ENCODE measurements at places on chromosomes 4 and X.

- DNase-seq, result no peak
Measured at GRCh38 chr4:82852751-82853285, 38.1 kb downstream of the SEC31A start.

DNA sequence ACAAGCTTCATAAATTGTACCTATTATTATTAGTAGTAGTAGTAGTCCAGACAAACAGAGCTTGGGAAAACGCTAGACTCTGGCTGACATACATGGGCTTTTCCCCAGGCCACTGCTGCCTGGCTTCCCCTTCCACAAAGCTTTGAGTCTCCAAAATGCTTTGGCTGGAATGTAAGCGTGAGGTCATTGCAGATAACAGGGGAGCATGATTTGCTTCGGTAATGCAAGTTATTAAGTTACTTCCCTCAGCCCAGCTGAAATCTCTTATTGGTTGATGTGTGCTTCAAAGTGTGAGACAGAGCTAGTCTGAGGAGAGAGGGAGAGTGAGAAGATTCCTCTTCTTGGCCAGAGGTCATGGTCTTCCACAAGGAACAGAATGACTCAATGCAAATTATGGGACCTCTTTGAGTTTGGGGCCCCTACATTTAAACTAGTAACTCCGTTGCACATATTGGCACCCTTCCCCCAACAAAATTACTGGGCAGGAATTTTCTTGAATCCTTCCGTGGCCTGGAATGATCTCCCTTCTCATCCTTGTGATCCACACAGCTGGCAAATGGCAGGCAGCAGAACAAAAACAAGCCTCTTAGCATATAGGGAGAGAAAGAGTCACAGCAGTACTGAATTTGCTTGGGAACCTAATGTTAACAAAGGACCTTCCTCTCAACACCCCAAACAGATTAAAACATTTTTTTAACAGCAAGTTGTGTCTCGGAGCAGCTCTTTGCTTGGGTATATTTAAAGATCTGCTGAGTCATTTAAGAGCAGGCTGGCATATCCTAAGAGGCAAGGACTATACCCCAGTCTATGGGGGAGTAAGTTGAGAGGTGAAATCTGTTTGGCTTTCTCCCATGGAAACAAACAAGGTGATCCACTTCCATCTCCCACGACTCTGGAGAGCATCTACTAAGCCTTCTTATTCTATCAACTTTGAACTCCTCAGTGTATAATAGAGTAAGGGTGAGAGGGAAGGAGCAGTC lies 19.9 kb downstream of the AR start:
- DNase-seq, result peak; percentile 4

DNA sequence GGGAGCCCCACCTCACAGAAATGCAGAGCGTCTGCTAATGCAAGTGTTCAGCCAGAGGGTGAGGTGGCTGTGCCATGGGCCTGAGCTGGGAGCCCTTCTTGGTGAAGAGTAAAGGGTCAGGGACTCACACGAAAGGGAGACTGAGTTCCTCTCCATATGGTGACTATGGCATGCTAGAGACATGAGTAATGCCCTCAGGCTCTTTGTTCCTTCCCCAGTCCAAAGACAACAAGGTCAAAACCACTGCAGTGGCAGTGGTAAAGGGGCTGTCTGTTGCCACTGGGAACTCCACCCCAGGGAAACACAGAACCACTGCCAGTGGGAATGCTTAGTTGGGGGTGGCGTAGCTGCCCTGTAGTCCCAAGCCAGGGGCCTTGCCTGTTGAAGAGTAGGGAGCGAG lies 22.4 kb downstream of the RAB40AL start:
- no peak for DNase-seq

GRCh38 chrX:1876041-1876440 lies 261.2 kb downstream of the ASMT start:
- DNase-seq, result no peak

- no peak for DNase-seq
Measured at GRCh38 chr4:8171266-8171665, 12.7 kb upstream of the ABLIM2 start.

GRCh38 chr4:148118633-148119032 lies 323.6 kb downstream of the NR3C2 start:
- no peak for DNase-seq

DNA sequence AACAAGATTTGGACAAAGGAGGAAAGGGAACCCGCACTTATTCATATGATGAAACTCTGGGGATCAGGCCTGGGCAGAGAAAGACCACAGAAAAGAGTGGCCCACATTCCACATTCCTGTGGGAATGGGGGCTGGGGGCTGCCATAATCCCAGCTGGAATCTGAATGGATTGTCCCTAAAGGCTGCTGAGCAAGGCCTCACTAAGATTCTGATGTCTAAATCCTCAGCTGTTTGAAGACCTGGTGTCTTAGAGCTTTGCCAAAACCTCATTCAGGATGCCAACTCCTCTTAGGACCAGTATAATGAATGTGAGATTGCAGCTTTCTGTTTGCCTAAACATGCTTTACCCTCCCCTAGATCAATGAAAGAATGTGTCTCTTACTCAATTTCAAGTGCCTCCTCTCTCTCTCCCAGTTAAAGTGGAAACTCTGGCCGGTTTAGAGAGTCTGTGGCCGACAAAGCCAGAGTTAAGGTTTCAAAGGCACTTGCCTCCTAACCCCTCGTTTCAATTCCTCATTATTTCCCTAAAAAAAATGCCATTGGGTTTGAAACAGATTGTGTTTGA lies 33.3 kb upstream of the GPC4 start:
- DNase-seq, result no peak

- DNase-seq, result no peak
Measured at GRCh38 chr4:108384544-108384943, 215.8 kb upstream of the LEF1 start.

- DNase-seq, result no peak
Measured at GRCh38 chr4:83251447-83251830, 33.2 kb downstream of the COQ2 start.

DNA sequence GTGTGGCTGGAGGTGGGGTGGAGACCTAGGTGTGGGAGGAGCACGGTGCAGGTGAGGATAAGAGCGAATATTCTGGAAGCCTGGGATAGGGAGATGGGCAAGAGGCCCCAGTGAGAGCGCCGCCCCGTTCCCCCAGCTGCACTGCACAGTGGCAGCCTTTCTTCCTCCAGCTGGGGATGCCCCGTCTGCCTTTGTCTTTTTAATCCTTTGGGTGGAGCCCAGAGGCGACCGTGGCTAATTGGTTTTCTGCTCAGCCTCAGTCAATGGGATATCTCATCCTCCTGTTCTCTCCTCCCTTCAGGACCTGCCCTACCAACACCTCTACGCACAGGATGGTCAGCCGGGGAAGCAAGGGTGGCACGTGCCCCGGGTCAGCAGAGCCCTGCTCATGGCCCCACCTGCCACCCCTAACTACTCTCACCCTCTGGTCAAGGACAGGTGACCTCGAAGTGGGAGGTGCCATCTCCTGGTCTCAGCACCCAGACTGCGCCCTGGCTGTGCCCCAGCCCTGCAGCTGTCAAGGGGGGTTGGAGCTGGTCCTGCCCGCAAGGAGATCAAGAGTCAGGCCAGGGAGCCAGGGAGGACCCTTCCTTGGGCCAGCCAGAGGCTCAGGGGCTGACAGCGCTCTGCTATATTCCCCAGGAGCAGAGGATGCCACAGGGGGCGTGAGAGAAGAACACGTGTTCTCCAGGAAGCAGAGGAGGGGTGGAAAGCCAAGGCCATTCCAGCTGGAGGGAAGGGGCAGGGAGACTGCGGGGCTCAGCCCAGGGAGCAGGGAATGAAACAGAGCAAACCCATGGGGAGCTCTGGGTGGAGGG lies 64.0 kb downstream of the ADRA2C start:
- DNase-seq, result no peak

DNA sequence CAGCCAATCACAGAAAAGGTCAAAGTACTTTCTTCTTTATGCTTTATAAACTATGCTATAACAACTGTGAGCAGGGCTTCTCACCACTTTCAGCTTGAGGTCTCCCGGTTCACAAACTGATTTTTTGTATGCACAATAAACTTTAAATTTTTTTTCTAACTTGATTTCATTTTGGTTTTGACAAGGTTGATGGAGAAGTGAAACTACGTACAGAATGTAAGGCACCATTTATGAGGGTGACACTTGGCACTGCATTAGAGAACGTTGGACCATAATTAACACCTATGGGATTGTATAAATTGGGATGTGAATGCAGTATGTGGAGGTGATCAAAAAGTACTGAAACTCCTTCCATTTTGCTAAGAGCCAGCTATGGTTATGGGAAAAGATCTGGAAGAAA lies 857.9 kb upstream of the HTR2C start:
- DNase-seq, result no peak

GRCh38 chr4:6749340-6750171 lies 33.0 kb upstream of the KIAA0232 start:
- peak; percentile 15 for DNase-seq

- no peak for DNase-seq
Measured at GRCh38 chrX:23626651-23627050, 40.6 kb upstream of the PRDX4 start.

DNA sequence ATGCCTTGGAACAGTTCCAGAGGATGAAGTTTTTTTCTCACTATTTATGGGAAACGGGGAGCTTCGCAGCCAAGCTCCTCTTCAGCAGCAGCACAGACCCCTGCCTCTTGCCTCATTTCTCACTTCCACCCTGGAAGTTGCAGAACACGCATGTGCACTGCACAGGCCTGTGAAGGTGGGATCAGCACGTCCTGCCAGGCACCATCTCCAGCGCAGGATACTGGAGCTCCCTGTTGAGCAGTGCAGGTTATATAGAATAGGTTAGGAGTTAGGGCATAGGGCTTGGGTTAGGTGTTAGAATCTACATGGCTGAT lies 110.1 kb upstream of the CENPE start:
- no peak for DNase-seq

- DNase-seq, result peak; percentile 49
Measured at GRCh38 chrX:30971774-30972603, 82.9 kb upstream of the TAB3 start.

DNA sequence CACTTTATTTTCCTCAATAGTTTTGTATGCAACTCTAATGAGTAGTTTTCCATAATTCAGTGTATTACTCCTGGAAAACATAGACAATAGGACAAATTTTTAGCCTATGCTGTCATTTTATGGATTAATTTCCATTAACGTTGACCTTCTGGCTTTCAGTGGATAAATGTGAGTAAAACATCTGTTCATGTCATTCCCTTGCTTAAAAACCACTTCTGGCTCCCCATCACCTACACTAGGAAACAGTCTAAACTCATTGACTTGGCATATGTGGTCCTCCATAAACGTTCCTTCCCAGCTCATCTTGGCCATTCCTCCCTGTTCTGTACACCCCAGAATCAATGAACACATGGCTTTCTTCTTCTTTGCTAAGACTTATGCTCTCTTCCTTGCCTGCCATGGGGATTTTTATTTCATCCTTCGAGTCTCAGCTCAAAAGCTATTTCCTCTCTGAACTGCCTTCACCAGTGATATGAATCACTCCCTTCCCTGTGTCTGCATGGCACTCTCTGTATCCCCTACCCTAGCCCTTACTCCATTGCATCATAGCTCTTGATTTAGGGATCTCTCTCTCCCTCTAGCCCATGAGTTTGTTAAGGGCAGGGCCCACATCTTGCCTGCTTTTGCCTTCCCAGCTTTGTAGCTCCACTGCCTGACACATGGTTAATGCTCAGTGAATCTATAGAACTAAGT lies 34.8 kb downstream of the DOCK11 start:
- peak; percentile 77 for DNase-seq
